Mesenchymal stem cell (in vitro differentiated cells and primary cell): ENCODE measurements at places on chromosomes 7 and 10.
A peak's percentile ranks its signal among the peaks of the same experiment; 100 is the strongest.

- H3K4me1 ChIP-seq = peaks cover 2% of the 10 kb centered on the region
- H3K27ac ChIP-seq = no peak overlapping the region
- H3K4me3 ChIP-seq = no peak overlapping the region
- no peak for DNase-seq
- H3K36me3 ChIP-seq = no peaks in the 10 kb centered on the region
- H3K27me3 ChIP-seq = no peaks in the 10 kb centered on the region
These were observed 57.8 kb downstream of the INPP5F start for GRCh38 chr10:119783665-119784027.

GRCh38 chr7:158858592-158859503 is 2.5 kb downstream of the DYNC2I1 start:
- DNase-seq = peak; percentile 25
- no peak overlapping the region for H3K27ac ChIP-seq
- H3K4me1 ChIP-seq = no peaks in the 10 kb centered on the region
- H3K27me3 ChIP-seq = no peaks in the 10 kb centered on the region
- H3K4me3 ChIP-seq = no peak overlapping the region

GRCh38 chr10:59047180-59047579 is 129.3 kb upstream of the PHYHIPL start:
- H3K27ac ChIP-seq = no peak overlapping the region
- no peak for DNase-seq
- H3K36me3 ChIP-seq = no peaks in the 10 kb centered on the region
- H3K4me1 ChIP-seq = peaks cover 2% of the 10 kb centered on the region

DNA sequence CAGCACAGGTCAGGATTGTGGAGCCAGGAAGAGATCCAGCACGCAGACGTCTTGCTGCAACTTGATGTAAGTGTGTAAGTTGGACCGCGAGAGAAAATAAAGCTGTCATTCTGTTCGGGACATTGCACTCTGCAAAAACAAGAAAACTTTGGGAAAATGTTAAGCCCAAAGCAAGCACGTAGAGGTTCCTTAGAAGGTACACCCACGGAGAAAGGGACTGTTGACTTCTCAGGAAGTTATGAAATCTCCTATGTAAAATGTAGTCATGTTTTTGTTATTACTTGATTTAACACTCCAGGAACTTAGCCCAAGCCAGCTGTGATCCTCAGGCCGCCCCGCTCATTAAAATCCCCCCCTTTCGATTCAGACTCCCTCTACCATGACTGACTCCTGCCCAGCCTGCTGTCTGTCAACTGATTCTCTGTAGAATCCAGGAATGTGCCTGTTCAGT is 196.1 kb upstream of the TCF7L2 start:
- no peak overlapping the region for H3K4me3 ChIP-seq
- H3K27me3 ChIP-seq = no peaks in the 10 kb centered on the region
- no peak for DNase-seq
- peaks cover 8% of the 10 kb centered on the region for H3K4me1 ChIP-seq

DNA sequence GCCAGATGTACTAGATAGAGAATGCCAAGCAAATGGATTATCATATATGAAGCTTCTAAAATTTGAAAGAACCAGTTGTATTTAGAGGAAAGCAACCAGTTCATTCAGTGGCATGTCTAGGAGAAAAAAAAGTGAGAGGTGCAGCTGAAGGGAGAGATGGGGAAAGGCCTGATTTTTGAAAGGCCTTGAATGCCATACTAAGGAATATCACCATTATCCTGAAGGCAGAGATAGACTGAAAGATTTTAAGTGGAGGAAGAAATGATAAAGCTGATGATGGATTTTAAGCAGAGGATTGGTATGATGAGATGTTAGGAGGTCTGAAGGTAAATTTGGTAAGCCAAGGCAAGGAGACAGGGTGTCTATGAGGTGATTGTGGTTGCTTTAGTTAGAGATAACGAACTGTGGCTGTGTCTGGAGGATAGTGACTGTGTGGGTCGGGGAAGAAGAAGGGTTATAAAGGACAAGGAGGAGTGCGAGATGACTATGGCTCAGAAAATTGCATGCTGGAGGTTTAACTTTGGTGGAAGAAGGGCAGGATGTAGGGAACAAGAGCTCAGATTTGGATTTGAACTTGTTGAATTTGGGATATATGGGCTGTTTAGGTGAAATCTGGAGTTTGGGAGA is 330.8 kb downstream of the EXOC4 start:
- H3K4me1 ChIP-seq = peaks cover 1% of the 10 kb centered on the region
- no peaks in the 10 kb centered on the region for H3K27me3 ChIP-seq
- no peak overlapping the region for H3K4me3 ChIP-seq
- no peak for DNase-seq
- peaks cover 2% of the 10 kb centered on the region for H3K36me3 ChIP-seq

DNA sequence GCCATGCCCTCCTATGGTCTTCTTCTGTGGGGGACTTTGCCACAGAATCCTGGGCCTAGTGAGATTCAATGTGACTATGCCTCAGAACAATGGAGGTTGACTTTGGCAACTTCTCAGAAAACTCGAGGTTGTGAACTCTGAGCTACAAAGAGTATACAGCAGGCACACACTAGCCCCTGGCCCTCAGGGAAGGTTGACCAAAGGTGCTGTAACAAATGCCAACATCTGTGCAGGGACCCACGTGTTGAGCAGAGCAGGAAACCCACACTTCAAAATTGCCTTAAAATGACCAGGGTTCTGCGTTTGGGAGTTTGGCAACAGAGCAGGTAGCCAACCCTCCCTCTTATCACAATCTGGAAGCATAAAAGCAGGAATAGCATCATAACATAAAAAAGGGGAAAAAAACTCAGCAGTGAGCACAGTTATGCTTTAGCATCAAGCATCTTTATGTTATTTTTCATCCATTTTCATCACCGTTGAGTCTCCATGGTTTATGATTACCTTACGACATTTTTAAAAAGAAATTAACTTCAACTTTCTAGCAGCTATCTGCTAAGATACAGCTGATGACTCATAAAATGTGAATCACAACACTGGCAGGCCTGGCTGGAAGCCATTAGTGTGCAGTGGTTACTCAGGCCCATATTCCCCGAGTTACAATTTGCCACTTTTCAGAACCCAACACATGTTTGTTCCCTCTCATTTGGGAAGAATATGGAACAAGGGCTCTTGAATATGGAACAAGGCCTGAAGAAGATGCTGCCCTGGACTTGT is 11.1 kb downstream of the PRLHR start:
- no peaks in the 10 kb centered on the region for H3K36me3 ChIP-seq
- H3K4me1 ChIP-seq = no peaks in the 10 kb centered on the region
- H3K27me3 ChIP-seq = peaks cover 29% of the 10 kb centered on the region
- no peak overlapping the region for H3K27ac ChIP-seq
- H3K4me3 ChIP-seq = no peak overlapping the region

DNA sequence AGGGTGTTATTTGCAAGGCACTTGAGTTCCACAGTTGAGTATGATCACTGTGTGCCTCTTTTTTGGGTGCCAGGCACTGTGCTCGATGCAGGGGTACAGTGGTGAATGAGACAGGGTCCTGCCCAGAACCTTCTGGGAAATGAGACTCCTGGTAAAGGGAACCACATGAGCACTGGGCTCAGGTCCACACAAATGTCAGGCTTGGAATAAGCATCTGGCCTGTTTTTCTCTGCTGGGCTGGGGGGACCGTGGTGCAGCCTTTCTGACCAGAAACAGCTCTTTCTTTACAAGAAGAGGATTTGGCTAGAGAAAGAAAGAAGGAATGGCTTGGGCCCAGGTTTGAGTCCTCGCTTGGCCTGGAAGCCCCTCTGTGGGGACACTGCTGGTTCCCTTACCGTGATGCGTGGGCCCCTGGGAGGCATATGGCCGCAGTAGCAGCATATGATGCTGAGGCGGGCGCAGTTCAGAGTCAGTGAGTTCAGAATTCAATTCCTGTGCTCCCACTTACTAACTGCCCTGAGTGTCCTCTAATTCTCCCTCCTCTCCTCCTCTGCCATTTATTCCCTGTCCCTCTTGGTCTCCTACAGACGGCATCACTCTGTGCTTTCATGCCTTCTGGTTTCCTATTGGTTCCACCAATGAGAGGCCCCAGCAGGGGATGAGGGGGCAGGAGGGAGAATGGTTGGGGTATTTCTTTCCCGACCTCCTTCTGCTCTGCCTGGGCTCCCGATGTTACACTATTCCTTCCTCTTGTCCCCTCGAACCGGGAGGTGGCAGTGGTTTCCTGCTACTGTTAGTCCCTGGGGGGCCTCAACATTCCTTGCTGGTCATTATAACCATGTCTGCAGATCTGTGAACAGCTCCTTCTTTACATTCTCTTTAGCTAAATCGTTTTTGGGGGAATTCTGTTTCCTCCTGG is 9.6 kb upstream of the KCP start:
- H3K4me3 ChIP-seq = no peak overlapping the region
- H3K4me1 ChIP-seq = peaks cover 16% of the 10 kb centered on the region
- H3K36me3 ChIP-seq = no peaks in the 10 kb centered on the region

- no peaks in the 10 kb centered on the region for H3K36me3 ChIP-seq
- H3K27ac ChIP-seq = no peak overlapping the region
- H3K27me3 ChIP-seq = no peaks in the 10 kb centered on the region
These were observed 568.3 kb downstream of the KIF20B start for GRCh38 chr10:90269699-90270098.

DNA sequence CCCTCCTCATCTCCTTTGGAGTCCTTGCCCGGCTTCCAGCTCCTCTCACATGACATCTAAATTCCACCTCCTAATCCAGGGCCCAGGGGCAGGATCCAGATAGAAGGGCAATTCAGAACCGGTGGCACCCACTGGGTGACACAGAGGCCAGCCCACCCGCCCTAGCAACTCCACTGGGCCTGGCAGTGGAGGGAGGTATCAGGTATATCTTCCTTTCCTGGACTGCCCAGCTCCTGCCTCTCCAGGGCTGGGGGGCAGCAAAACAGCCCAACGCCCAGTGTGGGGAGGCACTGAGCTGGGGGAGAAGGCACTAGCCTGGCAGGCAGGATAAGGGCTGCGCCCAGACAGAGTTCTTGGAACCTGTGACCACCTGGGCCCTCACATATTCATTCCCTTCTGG is 10.4 kb upstream of the TRIM8 start:
- H3K36me3 ChIP-seq = peaks cover 12% of the 10 kb centered on the region
- no peaks in the 10 kb centered on the region for H3K27me3 ChIP-seq
- no peak for DNase-seq
- H3K27ac ChIP-seq = no peak overlapping the region
- H3K4me1 ChIP-seq = peaks cover 56% of the 10 kb centered on the region

GRCh38 chr10:121981346-121981745 is 6.3 kb upstream of the NSMCE4A start:
- H3K36me3 ChIP-seq = no peaks in the 10 kb centered on the region
- DNase-seq = no peak
- H3K27me3 ChIP-seq = peaks cover 5% of the 10 kb centered on the region
- no peak overlapping the region for H3K4me3 ChIP-seq
- H3K27ac ChIP-seq = no peak overlapping the region

DNA sequence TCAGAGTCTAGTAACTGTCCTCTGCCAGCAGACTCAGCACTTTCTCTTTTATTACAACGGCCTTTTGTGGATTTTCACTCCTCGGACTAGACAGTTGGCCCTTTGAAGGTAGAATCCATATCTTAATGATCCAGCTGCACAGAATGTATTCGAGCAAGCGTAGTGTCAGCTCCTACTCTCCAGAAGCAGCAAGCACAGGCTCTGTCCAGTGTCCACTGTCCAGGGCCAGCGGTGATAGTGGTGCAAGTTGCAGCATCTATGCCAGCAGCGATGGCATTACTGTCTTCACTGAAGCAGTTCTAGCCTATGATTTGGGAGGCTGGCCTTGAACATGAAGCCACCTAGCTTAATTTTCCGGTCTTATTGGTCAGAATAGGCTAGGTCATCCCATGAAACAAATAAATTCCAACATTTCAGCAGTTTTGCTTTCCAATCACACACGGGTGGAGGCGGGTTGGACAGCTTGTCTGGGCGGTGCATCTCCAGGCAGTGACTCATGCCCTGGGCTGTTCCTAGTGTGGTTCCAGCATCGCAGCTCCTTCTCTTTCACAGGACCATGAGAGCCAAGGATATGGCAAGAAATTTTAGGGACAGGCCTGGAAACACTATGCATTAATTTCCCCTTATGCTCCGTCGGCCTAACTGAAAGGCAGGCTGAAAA is 108.6 kb upstream of the KCNMA1 start:
- peak overlapping the region; percentile 63 for H3K4me3 ChIP-seq
- H3K36me3 ChIP-seq = no peaks in the 10 kb centered on the region
- H3K27ac ChIP-seq = no peak overlapping the region
- H3K27me3 ChIP-seq = no peaks in the 10 kb centered on the region

GRCh38 chr7:39073432-39073831 is 95.7 kb downstream of the POU6F2 start:
- H3K4me1 ChIP-seq = no peaks in the 10 kb centered on the region
- no peak overlapping the region for H3K4me3 ChIP-seq
- peak; percentile 3 for DNase-seq
- H3K36me3 ChIP-seq = no peaks in the 10 kb centered on the region
- H3K27ac ChIP-seq = no peak overlapping the region
- H3K27me3 ChIP-seq = peaks cover 6% of the 10 kb centered on the region

DNA sequence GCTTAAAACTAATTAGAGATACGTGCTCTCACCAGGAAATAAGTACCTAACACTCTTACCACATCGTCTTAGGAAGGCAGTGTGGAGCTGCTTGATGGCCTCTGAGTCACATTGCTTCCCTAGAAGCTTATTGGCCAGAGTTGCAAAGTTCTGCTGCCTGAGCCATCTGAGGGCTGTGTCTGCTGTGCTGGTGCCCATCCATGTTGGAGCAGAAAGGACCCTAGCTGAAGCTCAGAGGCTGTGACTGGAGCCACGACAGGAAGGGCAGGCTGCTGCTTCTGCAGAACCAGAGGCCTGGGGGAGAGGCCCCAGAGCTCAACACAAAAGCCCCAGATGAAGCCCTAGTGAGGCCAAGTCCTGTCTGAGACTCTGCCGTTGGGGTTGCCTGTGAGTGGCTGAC is 64.8 kb upstream of the IGFBP3 start:
- H3K27ac ChIP-seq = no peak overlapping the region
- H3K4me1 ChIP-seq = peaks cover 10% of the 10 kb centered on the region
- peaks cover 3% of the 10 kb centered on the region for H3K36me3 ChIP-seq
- H3K4me3 ChIP-seq = no peak overlapping the region
- DNase-seq = peak; percentile 73

DNA sequence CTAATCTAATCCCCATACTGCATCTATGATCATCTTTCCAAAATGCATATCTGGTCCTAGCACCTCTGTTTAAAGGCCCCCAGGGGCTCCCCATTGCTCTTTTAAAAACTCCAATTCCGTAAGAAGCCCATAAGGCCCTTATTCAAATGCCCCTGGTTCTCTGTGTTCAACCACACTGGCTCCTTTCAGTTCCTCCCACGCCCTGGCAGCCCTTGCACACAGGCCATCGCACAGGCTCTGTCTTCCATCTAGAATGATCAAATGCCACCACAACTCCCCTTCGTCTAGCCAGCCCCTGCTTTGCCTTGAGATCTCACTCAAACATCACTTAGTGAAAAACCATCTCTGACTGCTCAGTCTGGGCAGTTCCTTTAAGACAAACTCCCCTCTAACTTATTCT is 112.9 kb upstream of the LYZL2 start:
- H3K36me3 ChIP-seq = no peaks in the 10 kb centered on the region
- H3K27ac ChIP-seq = no peak overlapping the region
- H3K27me3 ChIP-seq = no peaks in the 10 kb centered on the region
- no peak overlapping the region for H3K4me3 ChIP-seq
